ENCODE measurements at places on chromosomes 2 and 18.

DNA sequence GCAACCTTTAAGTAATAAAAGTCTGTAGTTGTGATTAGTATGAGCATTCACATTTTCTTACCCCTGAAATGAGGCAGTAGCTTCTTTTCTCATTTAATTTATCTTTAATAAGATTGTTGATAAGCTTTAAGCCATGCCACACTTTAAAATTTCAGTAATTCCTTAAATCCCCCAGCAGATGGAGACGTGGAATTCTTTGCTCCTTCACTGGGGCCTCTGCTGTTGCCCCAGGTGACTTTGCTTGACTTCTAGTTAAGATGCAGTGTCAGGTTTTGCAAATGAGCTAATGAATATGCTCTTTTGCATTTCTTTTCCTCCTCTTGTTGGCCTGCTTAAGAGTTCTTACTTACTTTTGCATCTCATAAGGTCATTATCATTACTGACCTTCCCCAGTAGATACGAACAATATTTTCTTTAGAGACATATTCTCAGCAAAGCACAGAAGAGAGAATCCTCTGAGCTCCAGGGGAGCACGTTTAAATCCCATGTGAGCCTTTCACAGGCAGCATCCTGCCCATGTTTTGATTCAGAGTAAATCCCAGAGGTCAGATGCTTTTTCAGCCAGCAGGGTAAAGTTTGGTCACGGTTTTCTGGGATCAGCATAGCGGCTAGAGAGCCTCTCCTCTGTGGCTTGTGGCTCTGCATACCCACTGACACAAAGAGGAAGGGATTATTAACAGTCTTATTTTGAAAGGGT is 222.9 kb downstream of the PTPRM start:
- no peak for DNase-seq

GRCh38 chr18:58231930-58232329 is 187.9 kb downstream of the NEDD4L start:
- DNase-seq = no peak

GRCh38 chr18:22914633-22915032 is 18.5 kb upstream of the RBBP8 start:
- no peak for DNase-seq

- DNase-seq = no peak
Measured at GRCh38 chr2:143128681-143129580, at the start of gene ARHGAP15. TSS of gene ARHGAP15 (plus strand) at chr2:143129419.

DNA sequence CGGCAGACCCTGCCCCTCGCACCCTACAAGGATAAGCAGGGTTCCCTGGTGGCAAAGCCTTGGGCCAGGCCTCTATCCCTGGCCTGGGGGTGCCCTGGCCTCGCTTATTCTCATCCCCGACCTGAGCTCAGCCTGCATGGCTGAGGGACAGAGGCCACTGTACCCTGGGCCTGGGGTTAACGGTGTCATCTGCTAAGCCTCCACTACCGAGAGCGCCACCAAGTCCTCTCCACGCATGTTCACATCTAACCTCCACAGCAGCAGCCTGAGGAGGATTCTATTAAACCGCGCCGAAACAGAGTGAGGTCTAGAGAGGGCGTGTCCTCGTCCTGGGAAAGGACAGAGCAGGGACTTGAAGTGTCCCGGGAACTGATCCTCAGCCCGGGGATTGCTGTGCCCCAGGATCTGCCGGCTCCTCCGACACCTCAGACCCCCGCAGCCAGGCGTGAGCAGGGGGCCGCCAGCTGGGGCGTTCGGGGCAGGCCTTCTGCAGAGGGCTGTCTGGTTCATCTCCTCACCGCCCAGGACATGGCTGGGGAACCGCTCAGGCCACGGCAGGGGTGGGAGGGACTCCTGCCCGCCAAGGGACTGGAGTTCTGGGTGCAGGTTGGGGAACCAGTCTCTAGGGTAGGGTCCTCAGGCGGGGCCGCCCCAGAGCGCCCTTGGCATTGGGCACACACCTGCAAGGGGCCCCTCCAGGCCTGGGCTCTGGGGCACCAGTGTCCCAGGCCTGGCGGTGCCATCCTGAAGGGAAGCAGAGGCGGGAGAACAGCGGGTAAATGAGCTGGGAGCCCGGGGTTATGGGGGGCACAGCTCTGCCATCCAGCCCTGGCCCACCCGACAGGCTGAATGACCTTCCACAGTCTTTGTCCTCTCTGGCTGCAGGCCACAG is 68.0 kb upstream of the SMAD7 start:
- no peak for DNase-seq

DNA sequence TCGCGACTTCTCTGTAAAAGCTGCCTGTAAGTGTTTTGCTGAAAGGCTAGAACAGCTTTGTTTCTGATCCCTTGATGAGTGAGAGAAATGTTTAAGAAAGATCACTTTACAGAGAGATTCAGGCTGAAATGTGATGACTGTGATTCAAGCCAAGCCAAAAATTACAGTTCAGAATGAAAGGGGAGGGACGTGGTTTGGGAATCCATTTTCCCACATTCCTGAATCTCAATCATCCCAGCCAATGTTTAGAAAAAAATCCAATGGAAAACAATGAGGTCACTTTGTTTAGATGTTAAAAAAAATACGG is 416.7 kb downstream of the ARHGAP15 start:
- no peak for DNase-seq

DNA sequence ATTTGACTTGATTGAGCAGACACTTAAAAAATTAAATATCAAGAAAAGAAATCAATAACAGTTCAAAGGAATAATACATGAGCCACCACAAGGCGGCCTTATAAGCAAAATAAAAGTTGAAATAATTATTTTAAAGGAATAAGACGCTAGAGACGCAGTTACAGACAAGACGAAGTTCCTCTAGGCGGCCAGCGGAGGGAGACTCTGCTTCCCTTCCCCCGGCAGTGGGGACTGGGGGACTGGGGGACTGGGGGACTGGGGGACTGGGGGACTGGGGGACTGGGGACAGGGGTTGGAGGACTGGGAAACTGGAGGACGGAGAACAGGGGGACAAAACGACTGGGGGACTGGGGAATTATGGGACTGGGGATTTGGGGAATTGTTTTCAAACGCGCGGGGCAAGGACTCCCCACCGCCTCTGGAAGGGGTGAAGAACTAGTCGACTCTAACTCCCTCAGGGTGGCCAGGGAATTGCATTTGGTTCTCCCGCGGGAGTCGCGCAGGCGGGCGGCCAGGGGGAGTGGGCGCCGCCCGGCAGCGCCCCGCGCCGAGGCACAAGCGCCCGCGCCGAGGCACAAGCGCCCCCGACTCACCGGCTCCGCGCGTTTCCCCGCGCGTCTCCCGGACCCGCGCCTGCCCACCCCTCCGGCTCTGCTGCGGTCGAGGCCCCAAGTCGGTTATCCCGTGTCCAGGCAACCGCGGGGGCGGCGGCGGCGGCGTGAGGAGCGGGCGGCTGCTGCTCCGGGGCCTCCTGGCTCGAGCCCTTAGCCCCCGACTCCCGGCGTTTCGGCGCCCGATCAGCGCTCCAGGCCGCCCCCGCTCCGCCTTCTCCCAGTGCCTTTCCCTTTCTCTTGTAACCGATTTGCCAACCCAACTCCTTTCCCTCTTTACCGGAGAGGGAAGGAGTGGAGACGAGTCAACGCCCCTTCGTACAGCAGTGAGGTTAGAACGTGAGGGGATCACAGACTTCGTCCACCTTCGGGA is at the start of gene CCDC178:
Gene CCDC178, minus strand, starts transcription at position 662 of the 984 bp plus-strand sequence. CDS start 28,633 bp downstream, outside the sequence.
- DNase-seq = no peak

DNA sequence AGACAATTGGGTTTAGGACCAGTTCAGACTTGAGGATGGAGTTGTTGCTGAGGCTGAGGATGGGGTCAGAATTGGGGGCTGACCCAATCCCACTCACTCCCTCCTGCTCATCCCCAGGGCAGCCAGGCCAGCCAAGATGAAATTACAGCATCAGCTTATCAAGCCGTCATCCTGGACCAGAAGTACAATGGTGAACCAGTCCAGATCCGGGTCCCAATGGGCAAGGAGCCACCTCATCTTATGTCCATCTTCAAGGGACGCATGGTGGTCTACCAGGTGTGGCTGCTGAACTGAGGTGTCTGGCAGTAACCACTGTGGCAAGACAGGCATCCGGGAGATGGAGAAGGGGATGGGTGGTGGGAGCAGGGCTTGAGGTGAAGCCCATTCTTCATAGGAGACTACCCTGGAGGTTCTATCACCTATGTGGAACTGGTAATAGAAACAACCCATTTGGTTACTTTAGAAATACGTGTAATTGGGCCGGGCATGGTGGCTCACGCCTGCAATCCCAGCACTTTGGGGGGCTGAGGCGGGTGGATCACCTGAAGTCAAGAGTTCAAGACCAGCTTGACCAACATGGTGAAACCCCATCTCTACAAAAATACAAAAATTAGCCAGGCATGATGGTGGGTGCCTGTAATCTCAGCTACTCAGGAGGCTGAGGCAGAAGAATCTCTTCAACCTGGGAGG is 13.9 kb downstream of the VIL1 start:
- DNase-seq = no peak

- no peak for DNase-seq
Measured at GRCh38 chr2:136777391-136777790, 12.0 kb downstream of the THSD7B start.

DNA sequence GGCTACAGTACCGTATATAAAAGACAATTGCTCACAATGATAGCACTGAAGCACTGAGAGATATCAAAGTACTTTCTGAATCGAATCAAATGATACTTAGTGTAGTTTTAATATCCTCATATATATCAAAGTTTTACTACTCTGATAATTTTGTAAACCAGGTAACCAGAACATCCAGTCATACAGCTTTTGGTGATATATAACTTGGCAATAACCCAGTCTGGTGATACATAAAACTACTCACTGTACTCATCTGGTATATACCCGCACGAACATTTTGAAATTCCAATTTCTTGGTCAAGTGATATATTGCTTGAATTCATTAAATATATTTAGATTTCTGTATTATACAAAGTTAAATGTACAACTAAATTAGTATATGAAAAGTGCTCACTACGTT is 20.5 kb downstream of the SLC39A6 start:
- no peak for DNase-seq

- no peak for DNase-seq
Measured at GRCh38 chr2:201855356-201855755, 49.0 kb downstream of the CDK15 start.

GRCh38 chr2:65425276-65425675 is 7.1 kb downstream of the SPRED2 start:
- DNase-seq = no peak

DNA sequence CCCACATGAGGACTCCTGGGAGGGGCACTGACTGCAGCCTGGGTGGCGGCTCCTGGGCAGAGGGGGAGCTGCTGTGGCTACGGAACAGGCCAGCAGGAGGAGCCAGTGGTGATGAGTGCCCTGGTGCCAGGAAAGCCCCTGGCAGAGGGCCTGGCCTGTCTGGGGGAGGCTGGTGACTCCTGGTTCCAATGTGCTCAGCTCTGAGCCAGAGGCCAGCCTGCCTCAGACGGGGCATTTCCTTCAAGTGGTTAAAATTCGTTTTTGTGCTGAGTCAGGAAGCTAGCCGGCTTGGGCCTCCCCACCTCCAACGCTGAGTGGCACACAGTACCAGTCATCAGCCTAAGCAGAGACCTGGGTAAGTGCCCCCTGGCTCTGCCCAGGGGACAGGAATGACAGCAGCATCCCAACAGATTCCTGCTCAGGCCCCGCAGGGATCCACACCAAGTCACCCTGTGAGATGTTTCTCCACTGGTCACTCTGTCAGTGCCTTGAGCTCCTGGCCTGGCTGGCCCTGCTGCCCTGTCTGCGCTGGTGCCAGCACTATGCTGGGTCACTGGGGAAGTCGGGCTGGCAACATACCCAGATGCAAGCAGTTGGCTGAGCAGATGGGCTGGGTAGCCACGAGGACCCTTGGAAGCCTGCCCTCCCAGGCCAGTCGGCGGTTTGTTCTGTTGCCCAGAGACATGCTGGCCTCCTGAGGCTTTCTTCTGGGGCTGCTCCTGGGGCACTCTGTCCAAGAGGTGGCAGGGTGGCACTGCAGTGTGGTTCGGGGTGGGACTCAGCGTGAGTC is 7.1 kb upstream of the KLF11 start:
- no peak for DNase-seq

DNA sequence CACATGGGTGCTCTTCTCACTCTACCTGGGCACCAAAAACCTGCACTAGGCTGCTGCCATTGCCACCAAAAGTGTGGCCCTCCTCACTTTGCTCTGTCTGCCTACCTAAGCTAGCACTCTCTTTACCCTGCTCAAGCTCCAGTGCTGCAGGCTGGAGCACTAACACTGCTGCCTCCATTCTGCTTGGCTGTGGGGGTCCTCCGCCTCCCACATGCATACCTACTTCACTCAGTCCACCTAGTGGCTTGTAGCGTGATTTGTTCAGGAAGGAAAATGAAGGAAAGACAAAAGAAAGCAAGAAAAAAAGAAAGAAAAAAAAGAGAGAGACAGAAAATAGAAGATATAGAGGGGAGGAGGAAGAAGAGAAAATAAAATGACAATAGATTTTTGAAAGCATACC is 1339.4 kb upstream of the CHAC2 start:
- no peak for DNase-seq

- DNase-seq = no peak
Measured at GRCh38 chr2:191190435-191190834, 39.6 kb upstream of the STAT4 start.

DNA sequence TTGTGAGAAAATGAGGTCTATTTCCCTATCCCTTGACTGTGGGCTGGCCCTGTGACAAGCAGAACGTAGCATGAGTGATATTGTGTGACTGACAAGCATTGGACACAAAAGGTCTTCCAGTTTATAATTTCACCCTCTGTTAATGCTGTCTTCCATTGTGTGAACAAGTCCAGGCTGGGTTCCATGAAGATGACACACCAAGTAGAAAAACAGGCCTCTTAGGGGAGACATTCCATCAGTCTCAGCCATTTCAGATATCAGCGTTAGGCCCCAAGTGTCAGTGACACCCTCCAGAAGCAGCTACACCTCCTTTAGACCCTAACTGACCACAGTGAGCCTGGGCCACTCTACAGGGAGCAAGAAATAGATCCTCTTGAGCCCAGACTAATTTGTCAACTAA is 511.3 kb downstream of the FBXO15 start:
- no peak for DNase-seq

DNA sequence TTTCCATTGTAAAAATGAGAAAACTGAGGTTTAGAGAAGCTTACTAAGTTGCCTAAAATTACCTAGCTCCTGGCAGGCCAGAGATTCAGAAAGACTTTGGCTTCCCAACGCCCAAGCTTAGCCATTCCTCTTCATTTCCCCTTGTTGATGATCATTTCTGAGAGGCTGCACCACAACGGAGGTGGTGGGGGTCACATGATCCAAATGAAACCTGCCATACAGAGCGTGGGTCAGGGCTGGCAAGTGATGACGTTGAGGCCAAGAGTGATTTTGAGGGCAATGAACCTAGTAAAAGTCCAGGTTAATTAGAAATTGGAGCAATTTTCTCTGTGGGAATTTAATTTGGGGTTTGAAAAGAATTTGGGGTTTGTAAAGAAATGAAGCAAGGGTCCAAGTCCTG is 109.9 kb downstream of the TMEM182 start:
- DNase-seq = no peak

DNA sequence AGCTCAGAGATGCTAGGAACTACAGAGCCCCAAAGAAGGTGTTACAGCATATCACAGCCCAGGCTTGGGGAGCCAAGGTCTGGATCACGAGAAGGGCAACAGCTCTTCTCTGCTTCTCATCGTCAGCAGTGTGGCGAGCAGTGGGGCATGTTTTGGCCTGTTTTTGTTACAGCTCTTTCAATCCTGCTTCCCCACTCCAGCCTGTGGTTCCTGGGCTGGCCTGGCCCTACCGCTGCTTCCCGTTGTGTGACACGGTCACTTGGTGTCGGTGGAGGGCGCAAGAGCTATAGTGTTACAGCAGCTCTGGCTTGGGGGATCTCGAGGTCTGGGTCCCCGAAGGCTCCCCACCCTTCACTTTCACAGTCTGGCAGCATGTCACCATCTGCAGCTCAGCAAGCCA is 870.2 kb downstream of the CBLN2 start:
- no peak for DNase-seq
